Stimulated activated CD4-positive, alpha-beta T cell treated with anti-CD3 and anti-CD28 coated beads, Interleukin-4, amount 100 ng/mL, for 24 hours (primary cell): ENCODE measurements at places on chromosomes 4 and X.

- peak; percentile 21 for DNase-seq
Observed at GRCh38 chr4:123671636-123672404, 275.2 kb downstream of the SPRY1 start.

- no peak for DNase-seq
Observed at GRCh38 chrX:43707812-43708548, 51.9 kb downstream of the MAOA start.

DNA sequence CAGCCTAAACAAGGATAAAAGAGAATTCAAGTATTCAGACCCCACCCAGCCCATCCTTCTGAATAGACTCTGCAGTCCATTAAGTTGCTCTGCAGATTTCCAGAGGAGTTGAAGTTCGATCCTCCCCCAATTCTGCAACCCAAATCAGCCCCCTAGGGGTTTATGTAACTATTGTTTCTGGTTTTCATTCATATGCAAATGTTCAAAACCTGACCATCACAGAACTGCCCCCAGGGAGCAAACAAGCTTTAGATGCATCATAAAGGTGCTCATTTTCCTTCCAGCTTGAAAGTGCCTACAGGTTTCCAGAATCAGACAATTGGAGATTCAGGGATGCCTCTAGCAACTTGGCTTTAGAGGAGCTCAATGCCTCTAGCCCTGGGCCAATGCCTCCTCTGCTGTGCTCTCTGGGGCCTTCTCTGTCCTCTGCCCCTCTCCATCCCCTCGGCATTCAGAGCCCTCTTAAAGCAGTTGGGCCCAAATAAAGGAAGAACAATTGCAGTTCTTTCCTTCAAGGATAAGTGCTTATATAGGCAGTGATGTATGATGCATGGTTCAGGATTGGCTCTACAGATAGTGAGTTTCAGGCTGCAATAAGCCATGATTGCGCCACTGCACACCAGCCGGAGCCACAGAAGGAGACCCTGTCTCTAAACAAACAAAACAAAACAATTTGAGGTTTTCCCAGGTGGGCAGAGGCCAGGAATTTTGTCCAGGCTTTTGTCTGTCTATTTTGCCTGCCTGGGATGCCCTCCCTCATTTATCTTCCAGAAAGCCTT is 23.5 kb upstream of the SPINK2 start:
- no peak for DNase-seq

DNA sequence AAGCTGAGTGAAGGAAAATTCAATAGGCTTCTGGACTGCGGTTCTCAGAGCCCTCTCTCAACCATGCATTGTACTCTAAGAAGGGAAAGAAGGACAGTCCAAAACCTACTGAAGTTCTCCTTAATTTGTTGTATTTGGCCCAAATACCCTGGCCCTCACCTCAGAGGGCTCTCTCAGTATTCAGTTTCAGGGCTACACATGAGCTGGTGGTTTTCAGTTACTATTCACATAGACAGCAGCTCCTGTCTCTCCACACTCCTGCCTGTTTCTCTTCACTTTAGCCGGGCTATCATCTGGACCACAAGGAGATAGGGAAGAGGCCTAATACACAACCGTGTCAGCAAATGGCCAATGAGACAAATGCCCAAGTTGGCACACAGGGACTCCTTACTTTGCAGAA is 66.0 kb downstream of the ATG4A start:
- DNase-seq: no peak

DNA sequence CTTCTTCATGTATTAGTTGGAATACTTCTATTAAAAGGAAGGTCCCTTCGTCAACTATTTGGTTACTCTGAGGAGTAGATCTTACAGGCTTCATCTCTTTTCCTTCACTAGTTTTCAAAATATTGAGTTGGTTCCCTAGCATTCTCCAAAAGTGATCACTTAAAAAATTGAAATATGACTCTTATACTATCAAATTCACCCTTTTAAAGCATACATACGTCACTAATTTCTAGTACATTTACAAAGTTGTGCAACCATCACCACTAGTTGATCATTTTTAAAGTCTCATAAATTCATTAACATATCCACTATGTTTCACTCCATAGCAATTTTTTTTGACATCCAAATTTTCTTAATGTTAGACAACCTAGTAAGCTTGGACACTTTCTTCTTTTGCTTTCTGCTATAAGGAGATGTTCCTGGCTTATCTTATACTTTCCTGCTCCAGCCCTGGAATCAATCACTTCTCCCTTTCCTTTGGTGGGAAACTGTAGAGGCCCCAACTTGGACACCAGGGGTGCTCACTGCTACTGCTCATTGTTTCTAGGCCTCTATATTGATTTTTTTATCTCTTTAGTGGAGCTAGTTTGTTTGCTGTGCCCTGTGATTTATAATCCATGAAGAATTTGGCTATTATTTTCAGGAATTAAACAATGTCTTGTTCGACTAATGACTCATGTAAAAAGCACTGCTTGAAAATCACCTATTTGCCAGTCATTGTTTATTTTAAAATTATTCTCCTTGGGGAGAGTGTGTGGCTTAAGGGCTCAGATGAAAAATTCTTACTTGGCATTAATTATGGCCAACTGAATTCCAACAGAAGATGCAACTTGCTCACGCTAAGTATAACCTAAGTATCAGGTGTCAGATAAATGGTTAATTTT is 4.0 kb upstream of the ZFX start:
- DNase-seq: no peak

DNA sequence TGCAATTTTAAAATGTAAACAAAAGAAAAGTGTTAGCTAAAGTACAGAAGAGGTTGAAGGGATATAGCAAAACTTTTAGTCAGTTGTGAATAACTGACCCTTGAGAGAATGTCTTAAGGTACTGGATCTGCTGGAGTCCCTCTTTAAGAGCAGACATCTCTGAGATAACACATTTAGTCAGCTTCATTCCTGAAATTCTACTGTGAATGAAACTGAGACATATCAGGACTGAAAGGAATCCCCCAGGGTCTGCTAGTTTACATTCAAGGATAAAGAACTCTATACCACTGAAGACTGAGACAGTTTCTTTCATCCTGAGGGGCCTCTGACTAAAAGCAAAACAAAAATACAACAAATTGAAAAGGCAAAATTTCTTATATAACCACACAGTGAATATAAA is 54.4 kb downstream of the PGRMC1 start:
- DNase-seq: no peak
